Fibroblast of skin of right quadriceps (primary cell): ENCODE measurements at places on chromosomes 16 and 17.

DNA sequence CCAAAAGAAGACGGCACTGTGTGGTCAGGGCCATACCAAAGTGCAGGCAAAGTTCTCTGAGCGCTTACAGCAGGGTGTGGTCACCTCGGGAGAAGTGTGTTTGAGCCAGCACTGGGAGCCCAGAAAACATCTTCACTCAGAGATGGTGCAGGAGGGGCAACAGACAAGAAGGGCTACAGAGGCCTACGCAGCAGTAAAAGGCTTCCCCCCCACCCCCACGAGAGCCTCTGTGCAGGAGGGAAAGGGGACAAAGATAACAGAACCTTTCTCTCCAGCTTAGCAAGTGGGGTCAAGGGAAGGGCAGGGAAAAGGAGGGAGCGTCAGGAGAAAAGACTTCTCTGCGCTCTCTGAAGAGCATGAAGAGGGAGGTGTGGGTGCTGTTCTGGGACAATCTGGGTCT is 2.8 kb downstream of the VAT1 start:
- DNase-seq: no peak

DNA sequence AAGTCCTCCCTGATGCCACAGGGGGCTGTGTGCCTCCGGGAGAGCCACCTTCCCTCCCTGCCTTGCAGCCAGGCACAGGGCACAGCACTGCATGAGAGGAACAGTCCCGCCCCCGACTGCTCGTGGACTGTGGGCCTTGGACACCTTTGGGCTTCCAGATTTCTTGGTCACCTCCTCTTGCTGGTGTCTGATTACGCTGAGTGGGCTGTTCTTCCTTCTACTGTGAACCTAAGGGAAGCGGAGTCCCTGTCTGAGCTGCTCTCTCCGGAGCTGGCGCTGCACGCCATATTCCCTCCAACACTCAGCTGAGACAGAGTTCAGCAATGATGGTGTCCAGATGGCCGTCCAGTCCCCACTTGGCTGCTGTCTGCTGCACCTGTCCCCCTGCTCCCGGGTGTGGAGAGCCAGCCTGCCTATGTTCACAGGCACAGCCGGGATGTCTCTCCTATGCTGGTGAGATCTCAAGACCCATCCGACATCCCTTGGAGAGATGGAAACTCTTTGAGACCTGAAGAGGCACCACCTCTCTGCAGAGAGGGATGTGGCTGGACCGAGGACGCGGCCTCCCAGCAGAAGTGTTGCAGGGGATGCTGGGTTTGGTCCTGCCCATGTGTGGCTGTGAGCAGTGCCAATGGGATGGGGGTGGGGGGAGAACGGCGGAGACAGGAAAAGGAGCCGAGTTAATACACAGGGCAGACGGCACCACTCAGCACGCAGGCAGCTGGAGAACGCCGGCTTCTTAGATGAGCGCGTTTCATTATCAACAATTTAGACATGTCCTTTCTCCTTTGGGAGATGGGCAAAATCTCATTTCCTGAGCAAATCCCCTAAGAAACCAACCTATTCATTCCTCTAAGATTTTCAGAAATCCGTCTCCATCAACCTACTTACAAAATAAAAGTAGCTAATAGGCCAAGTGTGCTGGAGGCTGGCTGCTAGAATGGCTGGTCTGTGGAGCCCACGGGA is 171.9 kb downstream of the ENGASE start:
- DNase-seq: no peak

GRCh38 chr16:65704866-65705265 is 583.0 kb upstream of the CDH11 start:
- DNase-seq: no peak

- no peak for DNase-seq
Measured at GRCh38 chr17:17830269-17830567, 6.6 kb downstream of the SREBF1 start.

DNA sequence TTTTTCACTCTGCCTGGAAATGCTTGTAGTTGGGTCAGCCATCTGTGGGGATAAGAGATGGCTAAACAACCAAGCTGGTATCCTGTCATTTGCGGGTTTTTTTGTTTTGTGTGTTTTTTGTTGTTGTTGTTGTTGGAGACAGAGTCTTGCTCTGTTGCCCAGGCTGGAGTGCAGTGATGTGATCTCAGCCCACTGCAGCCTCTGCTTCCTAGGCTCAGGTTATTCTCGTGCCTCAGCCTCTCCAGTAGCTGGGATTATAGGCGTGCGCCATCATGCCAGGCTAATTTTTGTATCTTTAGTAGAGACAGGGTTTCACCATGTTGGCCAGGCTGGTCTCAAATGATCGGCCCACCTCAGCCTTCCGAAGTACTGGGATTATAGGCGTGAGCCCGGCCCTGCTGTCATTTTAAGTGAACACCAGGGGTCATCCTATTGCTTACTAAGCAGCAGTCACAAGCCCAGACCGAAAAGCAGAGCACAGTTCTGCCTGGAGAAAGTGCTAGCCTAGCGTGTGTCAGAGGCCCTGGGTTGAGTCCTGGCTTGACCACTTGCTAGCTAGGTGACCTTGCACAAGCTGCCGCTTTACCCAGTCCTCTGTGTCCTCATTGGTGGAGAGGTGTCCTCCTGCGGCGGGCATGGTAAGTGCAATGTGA is 4.6 kb downstream of the SMCR8 start:
- peak; percentile 48 for DNase-seq

- no peak for DNase-seq
Measured at GRCh38 chr17:32487473-32488176, 832 bp downstream of the CDK5R1 start.

DNA sequence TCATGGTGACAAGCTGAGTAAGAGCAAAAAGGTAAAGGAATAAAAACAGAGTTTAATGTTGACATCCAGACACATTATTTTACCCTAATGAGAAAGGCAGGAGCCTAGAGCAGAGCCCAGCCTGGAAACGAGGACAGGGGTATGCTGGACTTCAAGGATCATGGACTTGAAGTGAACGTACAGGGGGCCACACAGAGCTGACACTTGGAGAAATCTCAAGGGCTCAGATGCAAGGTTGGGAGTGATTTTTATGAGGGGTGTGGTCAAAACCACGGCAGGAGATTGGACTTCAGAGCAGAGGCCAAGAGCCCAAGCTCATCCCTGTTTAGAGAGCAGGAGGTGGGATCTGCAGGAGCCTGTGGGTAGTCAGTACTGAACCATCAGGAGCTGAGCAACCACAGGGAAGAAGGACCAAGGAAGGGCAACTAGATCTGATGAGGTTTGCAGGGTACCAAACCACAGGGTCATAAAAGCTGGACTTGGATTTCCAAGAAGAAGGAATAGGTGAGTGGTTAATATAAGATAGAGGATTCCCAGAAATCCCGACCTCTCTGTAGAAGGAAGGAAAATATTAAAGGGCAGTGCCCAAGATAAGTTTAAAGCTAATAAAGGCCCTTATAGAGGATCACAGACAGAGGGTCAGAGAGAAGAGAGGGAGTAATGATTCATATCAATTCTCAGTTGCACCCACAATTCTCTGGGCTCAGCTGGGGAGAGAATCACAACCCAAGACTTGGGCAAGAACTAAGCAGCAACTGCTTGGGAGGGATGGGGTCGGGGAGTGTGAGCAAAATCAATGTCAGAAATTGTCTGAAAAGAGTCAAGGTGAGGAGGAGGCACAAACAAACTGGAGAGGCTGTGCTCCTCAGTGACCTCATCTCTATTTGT is 331.7 kb downstream of the SOX9 start:
- no peak for DNase-seq

- DNase-seq: peak; percentile 70
Measured at GRCh38 chr17:69175625-69176456, 34.1 kb upstream of the ABCA6 start.

GRCh38 chr17:65405563-65405962 is 155.9 kb downstream of the AXIN2 start:
- DNase-seq: no peak

GRCh38 chr17:49730078-49730784 is 22.5 kb upstream of the SLC35B1 start:
- DNase-seq: peak; percentile 32

- peak; percentile 80 for DNase-seq
Measured at GRCh38 chr17:73325527-73325842, 13.7 kb upstream of the CDC42EP4 start.

DNA sequence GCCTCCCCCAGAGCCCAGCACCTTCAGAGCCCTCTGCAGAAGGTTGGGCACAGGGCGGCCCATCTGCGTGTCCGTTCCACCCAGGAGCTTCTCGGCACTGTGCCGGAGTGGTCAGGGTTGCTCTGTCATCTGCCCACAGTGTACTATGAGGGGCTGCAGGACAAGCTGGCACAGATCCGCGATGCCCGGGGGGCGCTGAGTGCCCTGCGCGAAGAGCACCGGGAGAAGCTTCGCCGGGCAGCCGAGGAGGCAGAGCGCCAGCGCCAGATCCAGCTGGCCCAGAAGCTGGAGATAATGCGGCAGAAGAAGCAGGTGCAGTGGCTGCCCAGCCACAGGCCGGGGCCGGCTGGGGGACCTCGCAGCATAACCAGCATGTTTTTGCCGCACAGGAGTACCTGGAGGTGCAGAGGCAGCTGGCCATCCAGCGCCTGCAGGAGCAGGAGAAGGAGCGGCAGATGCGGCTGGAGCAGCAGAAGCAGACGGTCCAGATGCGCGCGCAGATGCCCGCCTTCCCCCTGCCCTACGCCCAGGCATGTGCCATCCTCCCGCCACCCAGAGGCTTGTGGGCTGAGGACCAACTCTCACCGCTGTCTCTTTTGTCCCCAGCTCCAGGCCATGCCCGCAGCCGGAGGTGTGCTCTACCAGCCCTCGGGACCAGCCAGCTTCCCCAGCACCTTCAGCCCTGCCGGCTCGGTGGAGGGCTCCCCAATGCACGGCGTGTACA is 6.8 kb upstream of the MRPL12 start:
- DNase-seq: no peak

- no peak for DNase-seq
Measured at GRCh38 chr17:39724731-39725130, 5.6 kb downstream of the MIEN1 start.

DNA sequence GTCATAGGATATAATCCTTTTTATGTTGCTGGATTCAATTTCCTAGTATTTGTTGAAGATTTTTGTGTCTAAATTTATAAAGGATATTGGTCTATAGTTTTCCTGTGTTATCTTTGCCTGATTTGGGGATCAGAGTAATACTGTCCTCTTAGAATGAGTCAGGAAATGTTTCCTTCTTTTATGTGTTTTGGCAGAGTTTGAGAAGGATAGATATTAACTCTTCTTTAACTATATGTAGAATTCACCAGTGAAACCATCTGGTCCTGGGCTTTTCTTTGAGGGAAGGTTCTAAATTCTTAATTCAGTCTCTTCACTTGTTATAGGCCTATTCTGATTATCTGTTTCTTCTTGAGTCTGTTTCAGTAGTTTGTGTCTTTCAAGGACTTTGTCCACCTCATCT is 66.3 kb upstream of the NACA2 start:
- DNase-seq: no peak

DNA sequence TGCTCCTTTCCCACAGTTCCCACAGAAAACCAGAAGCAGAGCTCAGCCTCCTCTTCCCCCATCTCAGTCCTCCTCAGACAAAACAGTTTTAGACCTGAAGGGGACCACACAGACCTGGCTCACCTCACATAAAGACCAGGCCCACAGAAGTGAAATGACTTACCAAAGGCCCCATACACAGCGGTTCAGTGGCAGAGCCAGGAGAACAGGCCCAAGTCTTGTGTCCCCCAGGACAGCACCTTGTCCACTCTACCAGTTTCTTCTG is 5.3 kb downstream of the UBTF start:
- DNase-seq: no peak
